DMS 273 treated with DMSO at 0.1 percent for 48 hours (cell line): ENCODE measurements at places on chromosomes 16 and 17.

- DNase-seq = no peak
These were observed 73.3 kb downstream of the RPH3AL start for GRCh38 chr17:279331-279730.

- DNase-seq = no peak
These were observed 76.5 kb upstream of the NUDT7 start for GRCh38 chr16:77645764-77646163.

DNA sequence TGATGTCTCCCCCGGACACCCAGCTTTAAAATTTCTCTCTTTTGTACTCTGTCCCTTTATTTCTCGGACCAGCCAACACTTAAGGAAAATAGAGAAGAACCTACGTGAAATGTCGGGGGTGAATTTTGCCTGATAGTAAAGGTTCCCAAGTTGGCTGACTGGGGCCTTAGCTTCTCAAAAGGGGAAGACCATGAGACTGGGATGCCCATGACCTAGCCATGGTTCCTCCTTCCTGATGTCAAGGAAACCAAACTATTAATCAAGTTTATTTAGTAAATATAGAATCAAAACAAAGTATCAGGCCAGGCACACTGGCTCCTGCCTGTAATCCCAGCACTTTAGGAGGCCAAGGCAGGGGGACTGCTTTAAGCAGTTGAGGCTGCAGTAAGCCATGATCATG, 2.4 kb upstream of the EIF1 start:
- DNase-seq = no peak

GRCh38 chr16:50407351-50407750, 38.6 kb upstream of the BRD7 start:
- DNase-seq = no peak

- DNase-seq = no peak
These were observed 32.8 kb upstream of the PAFAH1B1 start for GRCh38 chr17:2560658-2561057.

DNA sequence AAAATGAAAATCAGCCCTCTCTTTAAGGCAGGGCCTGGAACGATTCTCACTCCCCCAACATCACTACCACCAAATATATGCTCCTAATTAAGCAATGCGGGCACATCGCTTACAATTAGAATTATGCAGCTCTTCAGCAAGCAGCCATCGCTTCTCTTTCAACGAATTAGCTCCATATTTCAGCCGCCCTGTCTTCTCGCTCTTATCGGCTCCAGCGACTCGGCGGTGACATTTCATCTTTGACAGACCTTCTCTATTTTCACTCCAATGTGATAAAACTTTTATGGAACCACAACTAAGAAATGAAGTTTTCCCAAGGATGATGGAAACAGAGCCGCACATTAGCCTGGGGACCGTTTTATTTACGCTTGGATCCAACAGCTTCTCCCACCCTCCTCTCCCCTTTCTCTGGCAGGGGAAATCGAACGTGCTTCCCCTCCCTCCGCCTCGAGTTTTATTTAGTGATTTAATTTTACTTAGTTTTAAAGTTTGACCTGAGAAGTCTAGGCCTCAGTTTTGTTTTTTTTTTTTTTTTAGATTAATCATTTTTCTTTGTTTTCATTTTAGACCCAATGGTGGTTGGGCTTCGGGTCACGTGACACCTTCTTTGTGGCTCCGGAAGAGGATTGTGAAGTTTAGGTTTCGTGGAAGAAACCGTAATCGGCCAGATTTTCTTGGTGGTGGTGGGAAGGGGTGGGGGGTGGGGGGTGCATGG, 3.1 kb upstream of the HOXB2 start:
- no peak for DNase-seq

GRCh38 chr17:55635253-55635914, 87.3 kb downstream of the TMEM100 start:
- peak; percentile 27 for DNase-seq

GRCh38 chr17:78075545-78075944, 53.0 kb downstream of the TMC6 start:
- no peak for DNase-seq
